ENCODE measurements at places on chromosomes 12 and 14. TPM values are rescaled to one million over a fixed set of nuclear protein-coding genes. Genes with fewer than 3 reads are reported as not detected.

The AQP2 gene
- 0.36 TPM for total RNA-seq

The RAB2B gene
- 17.0 TPM for total RNA-seq

The CMA1 gene
- total RNA-seq, result not detected

GRCh38 chr12:101608301-101609133 is 13.7 kb downstream of the MYBPC1 start:
- DNase-seq, result no peak

DNA sequence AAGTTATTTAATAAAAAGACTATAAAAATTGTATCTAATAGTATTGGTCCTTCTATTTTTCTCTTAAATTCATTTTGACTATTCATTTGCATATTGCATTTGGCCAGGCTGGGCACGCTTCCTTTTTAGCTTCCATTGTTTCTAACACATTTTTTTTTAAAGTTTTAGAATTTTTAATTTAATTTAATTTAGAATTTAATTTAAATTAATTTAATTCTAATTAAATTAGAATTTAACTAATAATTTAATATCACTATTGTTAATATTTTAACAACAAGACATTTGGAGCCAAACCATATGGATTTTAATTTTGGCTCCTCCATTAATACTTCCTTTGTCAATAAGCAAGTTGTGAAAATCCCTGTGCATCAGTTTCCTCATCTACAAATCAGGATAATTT is 856.9 kb upstream of the SEL1L start:
- DNase-seq, result no peak

DNA sequence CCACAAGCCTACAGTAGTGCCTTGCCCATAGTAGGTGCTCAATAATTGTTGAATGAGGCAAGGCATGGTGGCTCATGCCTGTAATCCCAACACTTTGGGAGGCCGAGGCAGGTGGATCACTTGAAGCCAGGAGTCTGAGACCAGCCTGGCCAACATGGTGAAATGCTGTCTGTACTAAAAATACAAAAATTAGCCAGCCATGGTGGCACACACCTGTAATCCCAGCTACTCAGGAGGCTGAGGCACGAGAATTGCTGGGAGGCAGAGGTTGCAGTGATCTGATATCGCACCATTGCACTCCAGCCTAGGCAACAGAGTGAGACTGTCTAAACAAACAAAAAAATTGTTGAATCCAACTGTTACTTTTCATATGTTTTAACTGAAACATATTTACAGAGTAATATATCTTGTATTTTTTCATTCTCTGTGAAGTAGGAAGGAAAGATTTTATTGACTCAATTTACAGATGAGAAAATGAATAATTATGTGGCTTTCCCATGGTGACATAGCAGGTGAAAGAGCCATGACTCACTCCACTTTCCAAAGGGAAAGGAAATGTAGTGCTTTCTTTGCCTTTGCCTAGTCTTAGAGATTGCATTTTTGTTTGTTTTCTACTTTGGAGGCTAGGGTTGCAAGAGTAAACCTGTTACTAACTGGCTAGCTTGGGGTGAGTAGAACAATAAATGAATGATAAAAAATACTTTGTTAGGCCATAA is 95.4 kb upstream of the SLC38A4 start:
- DNase-seq, result no peak

GRCh38 chr12:40691913-40692764 is at the start of gene CNTN1:
Gene CNTN1, plus strand, starts transcription at chr12:40692439.
- DNase-seq, result no peak

The SCN8A gene
- total RNA-seq, result 8.6 TPM

DNA sequence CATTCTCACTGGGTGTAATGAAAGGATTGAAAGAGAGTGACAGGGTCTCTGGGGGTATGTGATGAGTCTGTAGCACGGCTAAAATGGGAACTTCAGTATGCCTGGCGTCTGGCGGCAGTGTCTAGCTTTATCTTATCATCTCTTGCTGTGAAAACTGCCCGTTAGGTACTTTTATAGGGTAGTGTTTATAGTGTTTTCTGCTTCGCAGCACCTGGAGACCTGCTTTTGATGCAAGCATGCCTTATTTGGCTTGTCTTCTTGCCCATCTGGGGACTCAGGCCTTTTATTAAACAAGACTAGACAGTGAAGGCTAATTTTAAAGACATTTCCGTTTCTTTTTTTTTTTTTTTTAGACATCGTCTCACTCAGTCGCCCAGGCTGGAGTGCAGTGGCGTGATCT is 36.3 kb upstream of the ALDH2 start:
- DNase-seq, result no peak

- DNase-seq, result no peak
These were observed 274.9 kb downstream of the PAWR start for GRCh38 chr12:79415746-79416435.

The MGAT4C gene
- not detected for total RNA-seq

- DNase-seq, result no peak
These were observed 10.8 kb upstream of the GYS2 start for GRCh38 chr12:21615431-21615830.

Measured in Panc1 (cell line).